T-helper 22 cell (primary cell): ENCODE measurements at places on chromosomes 4 and X.
A peak's percentile ranks its signal among the peaks of the same experiment; 100 is the strongest.

DNA sequence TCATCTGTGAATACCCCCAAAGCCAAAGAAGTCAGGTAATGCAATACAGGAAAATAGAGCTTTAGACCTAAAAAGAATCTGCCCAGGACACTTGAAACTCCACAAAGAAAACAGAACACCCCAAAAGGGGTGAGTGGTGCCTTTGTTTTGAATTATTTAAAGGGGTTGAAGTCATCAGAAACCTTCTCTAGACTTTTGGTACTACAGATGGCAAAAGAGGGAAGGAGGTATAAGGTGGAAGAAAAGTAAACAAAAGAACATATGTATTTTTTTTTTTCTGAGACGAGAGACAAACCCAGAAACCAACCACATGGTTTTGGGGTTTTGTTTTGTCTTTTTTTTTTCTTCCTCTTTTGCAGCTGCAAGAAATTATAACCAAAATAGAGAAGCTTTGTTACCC lies 1477.8 kb downstream of the C4orf33 start:
- DNase-seq: no peak

- no peak for DNase-seq
Measured at GRCh38 chrX:108131471-108131870, 39.9 kb downstream of the ATG4A start.

DNA sequence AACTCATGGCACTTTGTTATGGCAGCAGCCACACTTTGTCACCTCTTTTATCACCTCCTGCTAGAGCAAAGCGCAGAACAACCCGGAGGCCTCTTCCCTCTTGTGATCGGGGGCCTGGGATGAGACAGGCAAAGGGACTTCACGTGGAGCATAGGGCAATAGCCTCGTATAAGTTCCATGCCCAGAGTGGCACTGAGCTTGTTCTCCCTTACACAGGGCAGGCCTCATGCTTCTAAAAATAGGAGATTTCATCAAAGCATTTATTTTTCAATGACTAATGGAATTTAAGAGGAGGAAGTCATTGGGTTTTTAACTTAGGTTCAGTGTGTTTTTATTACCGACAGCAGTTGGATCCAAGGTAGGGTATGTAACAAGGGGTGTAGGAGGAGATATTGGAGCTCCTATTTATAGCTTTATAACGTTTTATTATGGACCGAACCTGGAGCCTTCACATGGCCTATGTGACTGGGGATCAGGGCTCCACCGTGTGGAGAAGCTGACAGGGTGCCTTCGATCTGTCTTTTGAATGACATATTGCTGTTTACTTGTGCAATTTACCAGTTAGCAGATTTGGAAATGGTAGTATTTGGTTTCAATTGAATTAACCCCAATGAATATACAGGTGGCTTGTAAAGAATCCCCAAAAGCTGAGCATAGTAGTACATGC lies 93.8 kb downstream of the SLC2A9 start:
- no peak for DNase-seq

- DNase-seq: peak; percentile 55
Measured at GRCh38 chrX:154136627-154137161, 7.3 kb upstream of the OPN1LW start.

DNA sequence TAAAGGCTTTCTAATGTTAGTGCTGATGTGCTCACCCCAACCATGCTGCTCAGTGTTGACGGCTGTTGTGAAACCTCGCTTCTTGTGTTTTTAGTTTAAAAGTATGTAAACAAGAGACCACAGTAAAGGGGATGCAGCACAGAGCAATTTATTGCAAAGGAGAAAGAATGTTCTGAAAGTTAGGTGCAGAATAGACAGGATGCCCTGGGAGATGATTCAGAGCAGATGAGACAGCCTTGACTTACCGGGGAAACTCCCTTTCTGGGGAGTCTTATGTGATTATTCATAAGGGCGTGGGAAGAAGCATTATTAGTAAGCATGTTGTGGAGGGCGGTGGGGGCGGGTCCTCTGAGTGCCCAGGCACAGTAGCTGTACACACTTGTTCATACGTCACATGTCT lies 47.7 kb downstream of the EVC start:
- no peak for DNase-seq

DNA sequence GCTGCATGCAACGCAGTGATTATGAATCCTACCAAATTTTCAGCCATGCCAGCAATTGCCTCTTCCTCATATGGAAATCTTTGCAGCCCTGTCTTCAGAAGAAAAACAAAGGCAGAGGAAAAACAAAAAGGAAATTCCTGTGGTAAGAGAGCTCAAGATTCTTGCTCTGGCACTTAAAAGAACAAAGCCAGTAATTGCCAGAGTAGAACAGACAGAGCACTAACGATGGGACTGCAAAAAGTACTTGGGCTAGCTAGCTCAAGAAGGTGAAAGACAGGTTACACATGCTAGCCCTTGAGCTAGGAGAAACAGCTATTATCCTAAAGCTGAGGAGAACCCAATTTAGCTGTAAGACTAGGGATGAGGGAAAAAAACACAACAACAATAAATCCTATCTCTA lies 582.3 kb downstream of the KCNIP4 start:
- DNase-seq: no peak

DNA sequence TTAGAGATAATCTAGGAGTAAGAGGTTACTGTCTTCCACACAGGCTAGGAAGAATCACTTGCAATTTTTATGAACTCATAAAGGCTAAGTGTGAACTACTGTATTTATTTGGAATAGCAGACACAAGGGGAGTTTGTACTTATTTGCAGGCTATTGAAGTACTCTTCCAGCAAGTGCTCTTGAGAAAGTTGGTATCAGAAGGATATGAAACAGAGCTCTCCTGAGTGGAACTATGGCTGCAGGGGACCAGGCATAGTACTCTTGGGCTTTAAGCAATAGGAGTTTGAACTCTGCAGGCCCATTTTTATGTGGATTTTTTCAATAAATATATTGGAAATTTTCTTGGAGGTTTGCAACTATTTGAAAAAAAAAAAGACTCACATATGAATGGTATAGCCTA lies 756.3 kb upstream of the ATOH1 start:
- no peak for DNase-seq

DNA sequence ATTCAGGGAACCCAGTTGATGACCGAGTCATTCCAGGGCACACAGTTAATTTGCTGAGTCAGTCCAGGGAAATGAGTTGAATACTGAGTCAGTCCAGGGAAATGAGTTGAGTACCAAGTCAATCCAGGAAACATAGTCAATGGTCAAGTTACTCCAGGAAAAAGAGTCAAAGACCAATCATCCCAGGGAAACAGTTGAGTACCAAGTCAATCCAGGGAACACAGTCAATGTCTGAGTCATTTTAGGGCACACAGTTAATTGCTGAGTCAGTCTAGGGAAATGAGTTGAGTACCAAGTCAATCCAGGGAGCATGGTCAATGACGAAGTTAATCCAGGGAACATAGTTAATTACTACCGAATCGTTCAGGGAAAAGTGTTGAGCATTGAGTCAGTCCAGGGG lies 754.4 kb downstream of the NLGN4X start:
- DNase-seq: no peak

DNA sequence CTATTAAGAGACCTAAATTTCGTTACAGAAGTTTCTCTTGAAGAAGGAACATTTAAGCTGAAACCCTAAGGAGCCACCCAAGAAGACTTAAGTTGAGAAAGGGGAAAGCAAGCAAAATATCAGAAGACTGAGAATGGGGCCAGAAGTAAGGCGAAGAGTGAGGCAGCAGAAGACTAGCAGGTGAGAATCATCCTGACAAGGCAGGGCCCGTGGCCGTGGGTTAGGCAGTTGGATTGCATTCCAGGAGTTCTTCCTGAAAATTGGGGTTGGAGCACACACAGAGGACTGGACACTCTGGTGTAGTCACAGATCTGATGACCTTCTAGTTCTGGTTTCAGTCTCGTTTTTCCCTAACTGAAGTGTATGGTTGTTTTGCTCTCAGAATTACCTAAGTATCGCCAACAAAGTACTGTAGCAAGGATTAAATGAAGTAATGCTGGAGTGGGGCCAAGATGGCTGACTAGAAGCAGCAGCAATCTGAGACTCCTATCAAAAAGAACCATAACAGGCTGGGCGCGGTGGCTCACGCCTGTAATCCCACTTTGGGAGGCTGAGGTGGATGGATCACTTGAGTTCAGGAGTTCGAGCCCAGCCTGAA lies 94.4 kb upstream of the GUCY1A1 start:
- no peak for DNase-seq

- no peak for DNase-seq
Measured at GRCh38 chr4:115505326-115505725, 391.9 kb upstream of the NDST4 start.

DNA sequence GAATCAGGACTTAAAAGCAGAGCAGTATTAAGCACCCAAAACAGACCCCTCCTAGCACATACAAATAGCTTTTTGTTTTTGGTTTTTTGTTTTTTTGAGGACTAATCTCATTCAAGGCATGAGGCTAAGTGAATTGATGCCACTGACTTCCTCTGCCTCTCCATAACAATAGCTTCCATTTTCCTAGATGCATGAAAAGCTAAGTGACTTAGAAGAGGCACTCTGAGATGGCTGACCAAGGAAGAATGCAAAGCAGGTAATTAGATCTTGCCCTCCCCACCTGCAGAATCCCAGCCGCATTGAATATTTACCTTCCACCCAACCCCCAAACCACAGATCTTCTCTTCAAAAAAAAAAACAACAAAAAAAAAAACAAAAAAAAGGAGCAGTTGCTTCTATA lies 7.4 kb upstream of the KDR start:
- no peak for DNase-seq

DNA sequence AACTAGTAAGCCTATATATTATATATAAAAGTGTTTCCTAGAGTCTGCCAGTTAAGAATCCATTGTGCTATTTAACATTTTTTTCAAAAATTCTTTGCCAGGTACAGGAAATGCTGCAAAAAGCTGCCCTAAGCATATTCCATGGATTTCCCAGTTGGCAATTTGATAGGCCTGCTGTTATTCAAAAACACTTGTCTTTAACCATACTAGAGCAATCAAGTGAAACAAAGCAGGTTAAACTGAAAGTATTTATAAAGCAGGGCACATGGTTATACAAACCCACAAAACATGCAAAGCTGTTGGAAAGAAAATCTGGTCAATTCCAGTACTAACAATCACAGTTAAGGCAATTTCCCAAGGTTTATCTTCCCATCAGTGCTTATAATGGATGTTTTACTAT lies 159.9 kb downstream of the UNC5C start:
- no peak for DNase-seq

DNA sequence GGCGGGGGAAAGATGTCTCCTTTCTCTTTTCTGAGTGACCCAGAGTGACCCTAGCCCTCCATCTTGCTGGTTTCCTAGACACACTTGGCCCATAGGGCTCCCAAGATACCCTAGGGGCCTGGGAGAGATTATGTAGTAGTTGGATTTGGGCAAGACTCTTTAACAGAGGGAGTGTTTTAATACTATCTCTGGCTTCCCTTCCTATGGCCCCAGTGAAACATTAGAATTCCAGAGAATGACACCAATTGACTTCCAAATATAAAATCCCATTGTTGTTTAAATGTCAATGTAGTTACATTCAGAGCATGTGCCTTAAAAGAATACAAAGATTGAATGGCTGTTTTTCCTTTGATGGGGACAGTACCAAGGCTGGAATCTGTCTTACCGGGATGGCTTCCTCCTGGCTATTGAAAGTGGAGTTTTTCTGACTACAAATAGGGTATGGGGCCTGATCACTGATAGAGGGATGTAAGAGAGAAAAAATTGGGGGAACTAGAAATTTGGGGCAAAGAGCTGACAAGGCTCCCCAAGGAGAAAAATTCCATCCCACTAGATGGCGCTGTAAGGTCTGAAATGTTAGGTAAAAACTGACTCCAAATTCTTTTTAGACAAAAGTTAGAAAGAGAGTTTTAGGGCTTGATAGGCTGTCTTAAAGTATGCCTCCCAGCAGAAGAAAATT lies 10.7 kb downstream of the TENT5D start:
- no peak for DNase-seq

DNA sequence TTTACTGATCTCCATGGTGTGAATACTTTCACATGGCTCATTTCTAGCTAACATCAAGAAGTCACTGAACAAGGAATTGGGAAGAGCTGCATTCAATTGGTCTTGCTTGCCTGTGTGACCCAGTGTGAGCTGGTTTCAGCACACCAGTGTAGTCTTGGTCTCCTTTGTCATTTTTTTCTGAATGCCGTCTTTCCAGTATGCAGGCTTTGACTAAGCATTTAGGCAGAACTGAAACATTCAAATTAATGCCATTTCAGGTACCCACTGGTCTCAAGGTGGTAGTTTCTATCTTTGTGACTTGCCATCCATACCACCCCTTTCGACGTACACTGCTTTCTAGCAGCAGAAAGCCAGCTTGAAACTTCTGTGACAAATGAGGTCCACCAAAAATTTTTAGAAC lies 550.5 kb upstream of the BOD1L1 start:
- DNase-seq: no peak

DNA sequence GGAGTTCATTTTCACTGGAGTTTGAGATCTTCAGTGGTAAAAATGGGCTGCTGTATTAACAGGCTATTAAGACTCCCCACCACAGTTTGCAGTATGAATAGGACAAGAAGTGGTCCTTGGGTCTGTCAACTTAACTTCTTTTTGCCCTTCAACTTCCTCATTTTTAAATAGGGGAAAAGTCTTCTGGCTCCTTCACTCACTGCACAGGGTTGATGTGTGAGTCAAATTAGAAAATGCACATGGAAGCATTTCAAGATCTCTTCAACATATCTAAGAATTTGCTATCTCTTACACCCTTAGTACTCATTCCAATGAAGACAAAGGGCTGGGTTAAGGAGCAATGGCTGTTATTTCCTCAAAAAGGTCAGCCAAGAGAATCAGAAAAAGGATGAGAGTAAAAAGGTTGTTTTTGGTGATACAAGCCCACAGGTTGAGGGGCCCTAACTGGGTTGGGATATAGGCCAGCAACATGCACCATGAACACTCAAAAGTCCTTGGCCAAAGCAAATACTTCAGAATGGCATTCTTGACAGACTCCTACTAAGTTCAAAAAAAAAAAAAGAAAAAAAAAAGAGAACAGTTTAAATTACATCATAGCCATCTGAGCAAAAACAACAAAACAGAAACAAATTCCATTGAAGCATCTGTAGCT lies 13.4 kb downstream of the PDE5A start:
- no peak for DNase-seq

DNA sequence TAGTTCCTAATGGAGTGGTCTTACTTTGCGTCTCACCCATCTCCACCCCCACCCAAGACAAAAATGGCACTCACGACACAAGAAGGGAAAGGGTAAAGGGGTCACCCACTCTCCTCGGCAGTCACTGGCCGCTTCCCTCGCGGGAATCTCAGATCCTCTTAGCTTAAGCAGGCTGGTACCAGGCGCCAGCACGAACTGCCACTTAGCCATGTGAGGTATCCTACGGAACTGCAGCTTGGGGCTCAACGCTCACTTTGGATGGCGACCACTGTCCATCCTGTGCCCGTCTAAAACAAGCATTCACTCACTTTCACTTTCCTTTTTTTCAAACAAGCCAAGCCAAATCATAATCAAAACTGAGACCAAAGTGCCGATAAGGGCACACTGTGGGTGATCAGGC lies 14.6 kb upstream of the MAGIX start:
- DNase-seq: no peak

- DNase-seq: no peak
Measured at GRCh38 chr4:183541752-183542040, 36.8 kb downstream of the ING2 start.
